Endothelial cell (in vitro differentiated cells): ENCODE measurements at places on chromosomes 7 and 10.
A peak's percentile ranks its signal among the peaks of the same experiment; 100 is the strongest.

GRCh38 chr10:81019029-81019890, 481.6 kb downstream of the SH2D4B start:
- peak; percentile 30 for DNase-seq
- no peaks in the 10 kb centered on the region for H3K4me1 ChIP-seq
- H3K4me3 ChIP-seq: no peak overlapping the region
- H3K27me3 ChIP-seq: no peaks in the 10 kb centered on the region
- no peaks in the 10 kb centered on the region for H3K36me3 ChIP-seq

DNA sequence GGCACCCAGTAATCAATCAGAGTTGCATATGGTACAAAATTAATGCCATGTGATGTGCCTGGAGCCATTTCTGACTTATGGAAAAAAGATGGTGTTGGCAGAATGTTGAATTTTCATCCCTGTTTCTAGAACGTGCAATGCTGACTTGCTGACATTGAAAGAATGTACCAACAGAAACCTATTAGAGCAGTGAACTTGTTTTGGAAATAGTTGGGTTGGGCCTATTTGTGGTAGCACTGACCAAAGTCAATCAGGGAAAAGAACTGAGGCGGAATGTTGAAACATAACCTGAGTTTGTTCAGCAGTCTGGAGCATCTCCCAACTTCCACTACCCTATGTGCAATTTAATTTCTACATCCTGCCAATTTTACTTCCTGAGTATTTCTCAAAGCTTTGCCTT, 11.7 kb upstream of the KIAA1217 start:
- no peaks in the 10 kb centered on the region for H3K36me3 ChIP-seq
- H3K27ac ChIP-seq: no peak overlapping the region
- peaks cover 21% of the 10 kb centered on the region for H3K4me1 ChIP-seq
- H3K27me3 ChIP-seq: no peaks in the 10 kb centered on the region
- no peak for DNase-seq

DNA sequence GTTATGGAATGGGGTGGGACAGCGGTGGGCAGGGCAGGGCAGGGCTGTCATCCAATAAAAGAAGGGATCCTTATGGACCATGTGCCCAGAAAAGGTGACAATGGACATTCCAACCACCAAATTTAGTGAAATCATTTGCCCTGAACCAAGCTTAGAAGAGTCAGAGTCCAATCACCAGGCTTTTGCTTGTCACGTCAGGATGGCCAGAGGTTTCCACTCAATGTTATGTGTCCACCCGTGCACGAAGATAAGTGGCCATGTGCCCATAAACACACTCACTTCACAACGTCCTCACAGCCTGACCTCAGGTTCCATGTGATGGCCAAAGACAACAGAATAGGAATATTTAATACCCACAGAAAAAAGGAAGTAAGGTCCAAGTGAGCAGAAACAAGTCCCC, 36.6 kb upstream of the PLPP4 start:
- no peaks in the 10 kb centered on the region for H3K36me3 ChIP-seq
- no peak for DNase-seq
- no peaks in the 10 kb centered on the region for H3K4me1 ChIP-seq
- H3K27me3 ChIP-seq: no peaks in the 10 kb centered on the region
- H3K4me3 ChIP-seq: no peak overlapping the region

GRCh38 chr7:140983802-140984201, 30.9 kb downstream of the MRPS33 start:
- no peaks in the 10 kb centered on the region for H3K27me3 ChIP-seq
- H3K4me3 ChIP-seq: no peak overlapping the region
- DNase-seq: no peak
- H3K4me1 ChIP-seq: no peaks in the 10 kb centered on the region

GRCh38 chr7:84784450-84784849, 402.4 kb downstream of the SEMA3D start:
- no peak for DNase-seq
- no peaks in the 10 kb centered on the region for H3K4me1 ChIP-seq
- no peak overlapping the region for H3K27ac ChIP-seq
- no peaks in the 10 kb centered on the region for H3K27me3 ChIP-seq
- no peak overlapping the region for H3K4me3 ChIP-seq

DNA sequence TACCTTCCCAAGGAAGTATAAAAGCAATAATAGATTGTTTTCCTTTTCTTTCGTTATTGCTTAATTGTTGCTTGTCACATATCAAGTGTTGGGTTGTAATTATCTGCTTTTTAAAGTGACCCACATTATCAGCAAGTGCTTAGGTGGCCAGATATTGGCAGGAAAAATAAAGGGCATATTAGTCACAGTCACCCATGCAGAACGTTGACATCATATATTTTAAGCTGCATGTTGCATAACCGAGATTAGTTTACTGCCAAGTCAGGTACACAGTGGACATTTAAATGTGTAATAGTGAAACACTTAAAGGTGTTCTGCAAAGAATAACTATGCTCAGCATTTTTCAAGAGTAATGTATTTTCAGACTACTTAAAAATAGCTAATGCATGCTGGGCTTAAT, 11.4 kb downstream of the NEBL start:
- peaks cover 13% of the 10 kb centered on the region for H3K4me1 ChIP-seq
- no peak for DNase-seq
- H3K27ac ChIP-seq: no peak overlapping the region
- no peaks in the 10 kb centered on the region for H3K27me3 ChIP-seq

GRCh38 chr10:88461426-88461825, 121.7 kb downstream of the RNLS start:
- peaks cover 12% of the 10 kb centered on the region for H3K4me1 ChIP-seq
- H3K27me3 ChIP-seq: no peaks in the 10 kb centered on the region
- no peak overlapping the region for H3K27ac ChIP-seq
- DNase-seq: no peak
- H3K4me3 ChIP-seq: no peak overlapping the region
- no peaks in the 10 kb centered on the region for H3K36me3 ChIP-seq

DNA sequence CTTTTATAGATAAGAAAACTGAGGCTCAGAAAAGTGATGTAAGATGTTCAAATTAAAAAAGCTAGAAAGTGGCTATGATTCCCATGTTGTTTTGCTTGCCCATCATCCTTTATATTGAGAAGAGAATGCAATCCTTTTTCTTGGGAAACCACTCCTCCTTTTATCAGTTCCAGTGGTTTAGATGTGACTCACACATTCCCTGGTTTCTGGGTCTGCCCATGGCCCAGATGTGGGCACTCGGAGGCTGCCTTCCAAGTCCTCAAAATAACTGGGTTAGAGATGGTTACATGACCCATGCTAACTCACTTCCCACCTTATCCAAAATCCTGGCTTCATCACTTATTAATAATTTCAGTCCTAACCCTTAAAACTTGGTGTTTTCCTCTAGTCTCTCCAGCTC, 550.0 kb downstream of the MDFIC start:
- no peaks in the 10 kb centered on the region for H3K36me3 ChIP-seq
- H3K27ac ChIP-seq: no peak overlapping the region
- DNase-seq: no peak
- no peaks in the 10 kb centered on the region for H3K27me3 ChIP-seq
- no peak overlapping the region for H3K4me3 ChIP-seq
- peaks cover 7% of the 10 kb centered on the region for H3K4me1 ChIP-seq

DNA sequence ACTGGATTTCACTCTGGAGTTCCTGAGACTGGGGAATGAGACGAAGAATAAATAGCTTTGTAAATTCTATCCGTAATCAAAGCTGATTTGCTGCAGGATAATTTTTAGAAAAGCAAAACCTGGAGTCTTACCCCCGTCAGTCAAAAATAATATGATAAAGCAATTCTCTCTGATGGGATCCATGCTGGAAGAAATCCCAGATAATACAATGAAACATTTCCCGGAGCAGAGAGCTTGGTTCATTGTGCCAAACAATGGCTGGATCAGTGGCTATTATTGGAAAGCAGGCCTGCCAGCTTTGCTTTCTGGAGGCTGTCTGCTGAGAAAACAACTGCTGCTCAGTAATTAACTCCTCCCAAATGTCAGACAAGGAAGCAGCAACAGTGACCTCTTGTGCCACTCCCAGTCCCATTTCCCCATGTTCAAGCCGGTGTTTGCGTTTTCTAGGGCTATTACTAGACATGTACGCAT, 609.4 kb upstream of the PCDH15 start:
- peak; percentile 38 for DNase-seq
- H3K4me1 ChIP-seq: no peaks in the 10 kb centered on the region
- H3K27me3 ChIP-seq: no peaks in the 10 kb centered on the region
- H3K27ac ChIP-seq: peak overlapping the region; percentile 50
- no peaks in the 10 kb centered on the region for H3K36me3 ChIP-seq
- no peak overlapping the region for H3K4me3 ChIP-seq

GRCh38 chr7:1883834-1884582, 213.9 kb downstream of the ELFN1 start:
- H3K36me3 ChIP-seq: peaks cover 17% of the 10 kb centered on the region
- no peak overlapping the region for H3K4me3 ChIP-seq
- H3K27ac ChIP-seq: no peak overlapping the region

DNA sequence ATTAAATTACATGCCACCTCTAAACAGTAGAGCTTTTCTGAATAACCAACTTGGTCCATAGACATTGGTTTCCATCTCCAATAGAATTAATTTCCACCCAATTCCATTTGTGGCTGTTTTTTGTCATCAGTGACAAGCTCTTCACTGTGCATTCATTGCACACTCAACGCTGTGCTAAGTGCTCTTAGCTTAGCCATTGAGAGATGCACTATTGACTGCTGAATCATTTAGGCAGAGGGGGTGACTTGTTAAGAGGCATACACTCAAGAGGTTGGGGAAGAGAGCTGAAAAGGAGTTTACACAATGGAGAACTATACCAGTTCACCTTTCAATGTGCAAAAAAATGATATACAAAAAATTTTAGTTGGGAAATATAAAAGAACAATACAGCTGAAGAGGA, 31.9 kb upstream of the CBLL1 start:
- H3K36me3 ChIP-seq: no peaks in the 10 kb centered on the region
- no peak overlapping the region for H3K27ac ChIP-seq
- H3K27me3 ChIP-seq: no peaks in the 10 kb centered on the region
- H3K4me3 ChIP-seq: no peak overlapping the region
- peaks cover 4% of the 10 kb centered on the region for H3K4me1 ChIP-seq

DNA sequence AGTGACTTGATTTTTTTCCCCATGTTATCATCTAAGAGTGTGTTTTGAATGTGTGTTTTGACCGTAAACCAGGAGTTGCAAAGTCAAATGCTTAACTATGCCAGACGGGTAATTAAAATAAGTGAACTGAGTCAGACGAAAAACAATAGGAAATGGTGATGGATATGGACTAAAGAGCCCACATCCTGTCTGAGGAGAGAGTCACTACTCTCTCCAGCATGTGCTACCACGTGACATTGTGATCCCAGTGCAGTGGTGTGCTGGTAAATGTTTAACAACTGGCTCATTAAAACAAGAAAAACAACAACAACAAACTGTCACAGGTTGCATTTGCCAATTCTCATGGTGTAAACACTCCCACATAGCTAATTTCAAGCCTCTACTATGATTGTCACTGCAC, 164.3 kb downstream of the SUGCT start:
- no peaks in the 10 kb centered on the region for H3K36me3 ChIP-seq
- H3K4me1 ChIP-seq: peaks cover 16% of the 10 kb centered on the region
- H3K27me3 ChIP-seq: peaks cover 1% of the 10 kb centered on the region
- no peak for DNase-seq
- no peak overlapping the region for H3K27ac ChIP-seq

GRCh38 chr10:24213881-24214280, 4.9 kb downstream of the KIAA1217 start:
- no peak for DNase-seq
- H3K4me3 ChIP-seq: no peak overlapping the region
- no peak overlapping the region for H3K27ac ChIP-seq
- H3K27me3 ChIP-seq: peaks cover 9% of the 10 kb centered on the region

GRCh38 chr10:29026065-29026797, 262.6 kb upstream of the LYZL1 start:
- H3K27me3 ChIP-seq: no peaks in the 10 kb centered on the region
- H3K4me3 ChIP-seq: no peak overlapping the region
- no peaks in the 10 kb centered on the region for H3K4me1 ChIP-seq
- DNase-seq: no peak
- H3K36me3 ChIP-seq: no peaks in the 10 kb centered on the region
